ENCODE measurements at places on chromosomes 3 and 15.

GRCh38 chr3:36906504-36907149 is 38.2 kb downstream of the TRANK1 start:
- no peak for DNase-seq

DNA sequence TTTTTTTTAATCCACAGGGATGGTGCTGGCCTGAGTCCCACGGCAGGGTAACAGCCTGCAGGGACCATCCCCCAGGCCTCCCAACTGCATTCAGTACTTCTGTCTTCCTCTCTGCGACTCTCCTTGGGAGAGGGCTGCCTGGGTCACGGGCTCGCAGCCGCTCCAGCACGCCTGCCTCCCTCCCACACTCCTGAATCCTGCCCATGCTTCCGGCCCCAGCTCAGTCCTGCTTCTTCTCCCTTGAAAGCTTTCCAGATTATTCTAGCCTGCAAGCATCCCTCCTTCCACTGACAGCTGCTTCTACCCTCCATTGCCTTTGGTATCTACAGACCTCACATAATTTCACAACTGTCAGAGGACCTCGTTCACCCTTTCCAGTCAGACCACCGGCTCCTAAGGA is 32.4 kb downstream of the MEGF11 start:
- no peak for DNase-seq

GRCh38 chr15:35067496-35068347 is 17.4 kb downstream of the NANOGP8 start:
- peak; percentile 13 for DNase-seq

- DNase-seq = no peak
Observed at GRCh38 chr3:49170744-49171118, 667 bp upstream of the KLHDC8B start.

DNA sequence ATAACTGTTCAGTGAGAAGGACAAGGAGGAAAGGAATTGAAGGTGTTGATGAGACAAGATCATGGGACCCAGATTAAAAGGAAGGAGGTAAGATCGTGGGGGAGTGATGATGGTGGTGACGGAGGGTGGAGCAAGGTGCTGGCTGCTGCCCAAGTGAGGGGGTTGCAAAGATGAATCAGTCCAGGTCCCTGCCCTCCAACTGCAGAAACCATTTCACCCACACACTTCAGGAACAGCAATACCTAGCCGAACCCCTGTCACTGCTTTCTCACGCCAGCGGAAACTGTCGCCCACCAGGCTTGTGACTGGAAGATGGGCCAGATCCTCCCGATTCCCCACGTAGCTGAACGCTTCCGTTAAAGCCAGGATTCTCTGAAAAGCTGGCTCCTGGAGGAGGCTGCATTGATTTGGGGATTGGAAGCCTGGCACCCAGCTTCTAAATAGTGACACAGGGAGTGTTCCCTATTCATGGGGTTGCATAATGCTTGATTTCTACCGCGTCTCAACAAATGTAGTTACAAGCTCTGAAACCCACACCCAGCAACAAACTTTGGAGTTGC is 3.2 kb upstream of the LSG1 start:
- no peak for DNase-seq

DNA sequence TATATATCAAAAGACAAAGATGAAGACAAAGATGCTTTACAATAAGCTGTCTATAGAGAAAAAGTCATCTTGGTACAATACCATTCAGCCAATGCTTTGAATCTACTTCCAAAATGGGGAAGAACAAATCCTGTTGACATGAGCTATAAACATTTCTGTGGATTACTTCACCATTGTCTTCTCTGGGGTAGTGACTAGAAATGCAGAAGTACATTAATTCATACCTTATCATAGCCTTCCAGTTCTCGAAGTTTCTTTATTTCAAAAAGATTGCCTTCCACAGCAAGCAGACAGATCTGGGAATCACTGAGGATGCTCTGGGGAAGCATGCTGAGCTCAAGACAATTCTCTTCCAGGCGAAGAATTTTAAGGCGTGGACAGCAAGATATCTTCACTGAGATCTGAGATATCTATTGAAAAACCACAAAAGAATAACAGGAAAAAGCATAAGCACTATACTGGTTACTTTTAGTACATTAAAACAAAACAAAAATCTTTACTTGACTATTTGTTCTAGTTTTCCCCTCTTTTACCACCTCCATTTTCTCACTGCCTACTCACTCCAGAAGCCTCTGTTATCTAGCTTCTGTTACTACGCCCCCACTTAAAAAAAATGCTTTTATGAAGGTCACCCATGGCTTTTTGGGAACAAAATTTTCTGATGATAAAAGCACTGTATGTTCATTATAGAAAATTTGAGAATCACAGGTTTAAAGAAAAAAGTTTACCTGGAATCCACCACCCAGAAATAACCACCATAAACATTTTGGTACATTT is 3.6 kb downstream of the LRRC57 start:
- no peak for DNase-seq

- no peak for DNase-seq
Observed at GRCh38 chr15:95511671-95512070, 818.8 kb upstream of the NR2F2 start.

- no peak for DNase-seq
Observed at GRCh38 chr3:178823591-178824246, 247.9 kb downstream of the ZMAT3 start.

DNA sequence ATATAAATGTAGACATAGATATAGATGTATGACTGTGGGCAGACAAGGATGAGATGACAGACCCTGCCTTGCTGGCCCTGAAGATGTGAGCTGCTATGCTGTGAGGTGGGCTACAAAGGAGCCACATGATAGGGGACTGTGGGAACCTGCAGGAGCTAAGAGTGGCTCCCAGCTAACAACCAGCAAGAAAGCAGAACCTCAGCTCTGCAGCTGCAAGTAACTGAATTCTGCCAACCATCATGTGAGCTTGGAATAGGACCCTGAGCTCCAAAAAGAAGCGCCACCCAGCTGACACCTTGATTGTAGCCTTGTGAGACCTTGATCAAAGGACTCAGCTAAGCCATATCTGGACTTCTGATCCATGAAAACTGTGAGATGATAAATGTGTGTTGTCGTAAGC is 123.3 kb upstream of the GRM7 start:
- DNase-seq = no peak

DNA sequence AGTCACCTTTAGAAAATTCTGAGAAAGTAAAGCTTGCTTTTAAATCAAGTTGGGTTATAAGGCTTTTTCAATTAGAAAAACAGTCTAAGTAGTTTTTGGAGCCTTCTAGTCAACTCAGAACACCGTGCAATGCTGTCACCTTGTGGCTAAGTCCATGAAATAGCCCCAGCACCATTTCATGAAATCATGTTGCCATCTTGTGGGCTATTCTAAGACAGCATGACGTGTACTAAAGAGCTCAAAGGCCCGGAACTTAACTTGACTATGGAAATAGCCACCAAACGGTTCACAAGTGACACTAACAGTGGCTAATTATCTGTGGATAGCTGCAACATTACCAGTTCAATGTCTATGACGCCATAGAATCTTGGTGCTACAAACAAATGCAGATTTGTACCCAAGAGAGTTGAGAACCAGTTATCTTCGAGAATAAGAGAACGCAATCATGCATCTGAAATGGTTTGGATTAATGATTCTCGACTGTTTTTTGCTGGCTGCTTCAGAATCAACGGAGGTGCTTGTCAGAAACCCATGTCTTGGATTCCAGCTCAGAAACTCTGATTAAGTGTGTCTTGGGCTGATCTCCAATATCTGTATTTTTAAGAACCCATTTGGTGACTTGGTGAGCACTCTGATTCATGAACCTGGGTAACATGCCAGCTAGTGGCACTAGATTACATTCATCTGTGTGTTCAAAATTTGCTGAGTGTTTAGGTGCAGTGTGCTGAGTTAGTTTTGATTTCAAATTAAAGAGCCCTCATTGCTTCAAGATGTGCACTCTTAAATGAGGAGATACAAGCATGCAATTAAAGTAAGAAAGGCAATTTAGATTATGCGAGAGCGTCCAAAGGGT is 111.2 kb upstream of the MCTP2 start:
- peak; percentile 2 for DNase-seq

- DNase-seq = no peak
Observed at GRCh38 chr15:75197062-75197630, 4.5 kb upstream of the C15orf39 start.

DNA sequence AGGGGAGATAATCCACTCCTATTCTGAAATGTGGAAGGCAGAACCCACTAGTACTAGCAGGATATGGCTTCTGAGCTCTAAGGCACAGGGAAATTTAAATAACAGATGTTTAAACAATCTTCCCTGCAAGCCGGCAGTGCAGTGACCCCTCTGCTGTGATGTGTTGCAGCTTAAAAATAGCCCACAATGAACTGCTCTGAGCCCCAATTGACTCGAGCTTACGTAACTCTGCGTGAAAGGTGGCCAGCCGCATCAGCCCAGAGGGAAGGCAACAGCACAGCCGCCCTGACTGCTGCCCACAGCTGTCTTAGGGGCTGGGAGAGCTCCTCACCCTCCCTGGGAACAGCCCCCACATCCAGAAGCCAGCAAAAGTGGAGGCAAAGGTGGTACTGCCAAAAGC is 12.5 kb upstream of the CAMKV start:
- no peak for DNase-seq

DNA sequence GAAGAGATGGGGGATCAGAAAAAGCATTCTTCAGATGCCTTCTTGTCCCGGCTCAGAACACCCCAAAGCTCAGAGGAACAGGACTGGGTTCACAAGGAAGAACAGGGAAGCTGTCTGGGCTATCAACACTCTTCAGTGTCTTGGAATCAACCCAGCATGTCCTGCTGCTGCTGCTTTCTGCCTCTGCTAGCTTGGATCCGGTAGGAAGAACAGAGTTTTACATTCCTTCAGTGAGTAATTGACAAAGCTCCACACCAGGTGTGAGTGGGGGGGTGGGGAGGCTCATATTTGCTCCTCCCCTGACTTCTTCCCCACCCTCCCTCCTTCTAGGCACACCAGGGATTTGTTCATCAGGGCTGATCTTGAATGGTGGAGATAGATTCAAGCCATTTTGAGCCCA is 13.1 kb upstream of the ETV5 start:
- no peak for DNase-seq

- DNase-seq = no peak
Observed at GRCh38 chr3:66507423-66508260, 6.8 kb upstream of the LRIG1 start.

DNA sequence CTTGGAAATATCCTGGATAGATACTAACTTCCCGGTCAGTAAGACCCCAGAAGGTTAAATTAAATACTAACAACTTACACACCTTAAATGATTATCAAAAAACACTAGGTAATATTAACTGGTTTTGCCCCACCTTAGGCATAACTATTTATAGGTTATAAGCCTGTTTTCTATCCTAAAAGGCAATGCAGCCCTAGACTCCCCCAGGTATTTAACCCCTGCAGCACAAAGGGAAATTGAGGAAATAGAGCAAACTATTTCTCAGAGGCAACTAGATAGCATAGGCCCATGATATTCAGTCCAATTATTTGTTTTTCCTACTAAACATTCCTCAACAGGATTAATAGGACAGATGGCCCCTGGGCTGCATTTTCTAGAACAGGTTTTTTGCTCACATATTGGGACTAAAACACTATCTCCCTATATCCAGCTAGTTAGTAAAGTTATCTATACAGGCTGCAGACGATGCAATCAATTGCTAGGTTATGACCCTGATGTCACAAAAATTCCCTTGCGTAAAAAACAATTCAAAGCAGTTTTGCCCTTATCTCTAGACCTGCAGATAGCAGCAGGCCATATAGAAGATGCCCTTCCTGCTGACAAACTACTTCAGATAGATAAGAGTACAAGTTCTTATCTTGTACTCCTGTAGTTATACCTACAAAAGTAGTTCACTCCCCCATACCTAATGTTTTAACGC is 221.3 kb downstream of the DTWD1 start:
- DNase-seq = no peak

DNA sequence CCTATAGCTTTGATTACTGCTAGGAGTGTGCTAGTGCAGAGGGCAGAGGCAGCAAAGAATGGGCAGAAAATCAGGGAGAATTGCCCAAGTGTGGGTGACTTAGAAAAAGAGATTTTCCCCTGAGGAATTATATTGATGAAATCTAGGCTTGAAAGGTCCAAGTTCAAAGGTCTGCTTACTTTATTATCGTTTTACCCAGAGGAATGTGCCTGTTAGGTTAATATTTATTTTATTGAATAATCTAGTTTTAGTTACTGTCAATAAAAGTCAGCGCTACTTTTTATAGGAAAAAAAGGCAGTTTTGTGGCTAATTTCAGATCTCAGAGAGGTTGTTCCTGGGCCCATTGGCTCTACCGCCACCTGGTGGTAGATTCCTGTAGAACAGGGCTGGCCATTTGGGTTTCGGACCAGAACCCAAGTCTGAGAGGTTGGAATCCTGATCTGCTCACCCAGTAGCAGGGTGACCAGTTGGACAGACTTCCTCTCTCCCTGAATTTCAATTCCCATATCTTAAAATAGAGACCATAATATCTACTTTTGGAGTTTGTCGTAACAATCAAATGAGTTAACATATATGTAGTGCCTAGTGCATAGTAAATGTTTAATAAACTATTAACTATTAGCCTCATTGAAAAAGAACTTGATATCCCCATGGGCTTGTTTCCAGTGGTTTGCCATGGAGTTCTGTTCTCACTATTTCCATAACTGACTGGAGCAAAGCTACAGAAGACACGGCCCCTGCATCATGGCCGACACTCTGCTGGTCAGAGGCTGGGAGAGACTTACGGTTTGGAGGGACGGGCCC is 62.7 kb upstream of the ZNF148 start:
- peak; percentile 1 for DNase-seq

- DNase-seq = no peak
Observed at GRCh38 chr15:81296673-81297072, 27.3 kb downstream of the STARD5 start.
